ENCODE measurements at places on chromosomes 3 and 15.

- no peak for DNase-seq
These were observed 688.3 kb upstream of the LMCD1 start for GRCh38 chr3:7813365-7813764.

DNA sequence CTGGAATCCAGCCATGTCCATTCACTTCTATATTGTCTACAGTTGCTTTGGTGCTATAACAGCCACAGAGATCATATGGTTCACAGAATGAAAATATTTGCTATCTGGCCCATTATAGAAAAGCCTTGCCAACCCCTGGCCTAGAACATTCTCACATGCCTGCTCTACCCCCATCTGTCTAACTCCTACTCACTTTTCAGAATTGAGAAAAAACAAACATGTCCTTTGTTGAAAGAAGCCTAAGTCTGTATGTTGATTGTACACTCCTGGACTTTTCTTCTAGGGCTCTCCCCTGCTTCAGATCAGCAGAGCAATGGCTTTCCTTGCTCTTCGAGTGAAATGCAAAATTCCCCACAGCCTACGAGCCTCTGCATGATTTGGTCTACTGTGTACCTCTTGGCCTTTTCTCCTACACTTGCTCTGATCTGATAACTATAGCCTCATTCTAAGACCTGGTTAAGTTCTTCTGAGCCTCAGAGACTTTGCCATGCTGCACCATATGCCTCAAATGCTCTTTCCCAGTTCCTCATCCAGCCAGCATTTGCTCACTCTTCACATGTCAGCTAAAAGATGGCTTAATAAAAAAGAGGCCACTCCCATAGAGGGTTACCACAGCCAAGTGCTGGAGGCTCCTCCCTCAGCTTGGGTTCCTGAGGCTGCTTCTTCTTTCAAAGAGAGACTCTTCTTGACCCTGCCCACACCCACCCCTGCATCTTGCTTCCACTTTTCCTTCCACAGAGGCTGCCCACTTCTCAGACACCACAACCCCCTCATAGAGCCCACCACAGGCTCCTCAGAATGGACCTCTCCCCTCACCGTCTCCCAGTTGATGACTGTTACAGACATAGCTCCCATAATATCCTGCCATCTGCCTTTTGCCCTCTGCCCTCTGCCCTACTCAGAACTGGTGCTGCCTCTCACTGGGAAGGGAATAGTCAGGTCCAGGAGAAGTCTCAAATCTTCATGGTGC is 22.9 kb upstream of the DCLK3 start:
- no peak for DNase-seq

DNA sequence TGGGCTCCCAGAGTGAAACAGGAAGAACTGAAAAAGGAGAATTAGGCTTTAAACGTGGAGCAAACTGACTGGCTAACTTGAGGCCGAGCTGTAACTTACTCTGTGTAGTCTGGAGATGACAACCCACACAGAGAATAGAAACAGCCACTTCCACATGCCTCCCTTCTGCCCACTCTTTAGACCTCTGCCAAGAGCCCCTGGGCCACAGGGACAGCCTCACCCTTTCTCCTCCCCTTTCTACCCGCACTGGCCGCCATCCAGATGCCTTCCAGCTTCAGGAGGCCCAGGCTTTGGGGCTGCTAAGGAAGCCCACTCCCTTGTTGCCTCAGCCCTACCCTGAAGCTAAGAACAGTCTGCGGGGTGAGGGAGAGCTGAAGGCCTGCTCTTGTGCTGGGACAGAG is 6.8 kb downstream of the ARHGAP31 start:
- no peak for DNase-seq

DNA sequence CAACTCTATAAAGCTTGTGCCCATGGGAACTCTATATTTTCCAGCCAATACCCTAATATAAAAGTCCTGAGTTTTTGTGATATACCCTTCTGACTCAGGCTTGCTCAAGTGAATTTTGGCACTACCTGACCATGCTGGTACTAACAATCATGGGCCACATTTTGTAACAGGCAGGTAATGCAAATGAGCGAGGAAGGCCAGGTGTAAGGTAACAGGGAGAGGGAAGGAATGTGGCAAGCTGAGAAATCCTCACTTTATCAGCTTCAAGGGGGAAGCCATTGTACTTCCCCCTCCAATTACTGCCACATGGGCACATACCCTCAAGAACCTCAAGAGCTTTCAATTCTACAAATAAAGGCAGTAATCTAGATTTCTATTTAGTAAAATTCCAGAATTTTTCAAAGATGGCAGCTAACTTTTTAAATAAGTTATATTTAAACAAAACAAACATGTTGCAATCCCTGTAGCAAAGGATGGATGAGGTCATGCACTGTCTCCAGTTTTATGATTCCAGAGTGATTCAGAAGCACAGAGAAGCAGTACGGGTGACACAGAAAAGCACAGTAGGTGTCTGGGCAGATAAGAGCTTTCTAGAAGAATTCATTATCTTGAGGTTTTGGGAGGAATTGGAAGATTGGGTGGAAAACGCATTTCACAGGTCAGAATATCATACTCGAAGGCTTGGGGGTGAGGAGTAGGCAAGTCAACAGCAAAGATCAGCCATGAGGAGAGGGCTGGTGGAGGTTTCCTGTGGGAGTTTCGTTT is 87.6 kb downstream of the FOXP1 start:
- no peak for DNase-seq

DNA sequence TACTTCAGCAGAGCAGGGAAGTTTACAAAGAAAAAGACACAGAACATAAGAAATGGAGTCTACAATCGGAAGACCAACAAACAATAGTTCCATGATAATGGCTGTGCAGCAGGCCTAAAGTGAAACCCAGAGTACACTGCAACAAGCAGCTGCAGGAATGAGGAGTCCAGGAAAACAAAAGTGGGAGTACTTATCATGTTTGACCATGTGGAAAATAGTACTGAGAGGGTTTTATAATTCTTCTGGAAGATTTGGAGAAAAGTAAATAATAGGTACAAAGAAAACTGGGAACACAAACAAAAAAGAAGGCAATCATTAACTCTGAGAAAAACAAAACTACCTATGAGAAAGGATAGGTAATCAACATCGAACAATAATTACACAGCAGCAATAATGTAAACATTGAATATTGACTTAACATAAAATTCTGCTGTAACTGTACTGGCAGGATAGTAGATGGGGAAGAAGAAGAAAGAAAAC is 87.5 kb downstream of the NEK10 start:
- no peak for DNase-seq

DNA sequence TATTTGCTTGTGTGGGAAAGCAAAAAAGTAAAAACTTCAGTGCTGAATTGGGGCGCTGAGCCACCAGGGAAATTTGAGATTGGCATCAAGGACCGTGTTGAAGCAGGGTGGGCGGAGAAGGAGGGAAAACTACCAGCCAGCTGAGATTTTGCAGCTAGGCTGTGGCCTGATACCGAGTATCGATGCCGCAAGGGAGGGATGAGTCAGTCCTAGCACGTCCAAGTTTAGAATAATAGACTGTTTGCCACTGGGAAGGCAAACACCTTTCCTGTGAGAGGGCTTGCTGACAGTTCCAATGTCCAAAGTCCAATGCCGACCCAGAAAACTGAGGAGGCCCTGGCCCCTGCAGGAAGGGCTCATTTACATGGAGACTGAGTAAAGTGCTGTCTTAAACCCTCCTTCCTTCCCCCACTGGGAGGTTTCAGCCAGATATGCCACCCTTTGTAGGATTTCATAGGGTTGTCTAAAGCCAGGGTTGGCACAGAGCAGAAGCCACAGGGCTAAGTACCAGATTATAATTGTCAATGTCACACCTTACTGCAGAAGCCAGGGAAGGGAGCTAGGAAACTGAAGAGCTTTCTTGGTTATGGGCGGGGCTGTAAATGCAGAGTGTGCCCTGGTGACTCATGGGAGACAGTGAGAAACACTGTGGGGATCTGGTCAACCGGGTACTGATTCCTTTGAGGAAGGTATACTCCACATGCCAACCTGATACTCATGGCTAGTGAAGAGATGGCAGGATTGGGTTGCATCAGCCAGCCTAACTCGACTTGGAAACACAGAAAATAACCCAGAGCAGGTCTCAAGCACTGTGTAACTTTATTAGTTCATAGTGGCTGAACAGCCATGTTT is 28.4 kb upstream of the PIK3CB start:
- no peak for DNase-seq

DNA sequence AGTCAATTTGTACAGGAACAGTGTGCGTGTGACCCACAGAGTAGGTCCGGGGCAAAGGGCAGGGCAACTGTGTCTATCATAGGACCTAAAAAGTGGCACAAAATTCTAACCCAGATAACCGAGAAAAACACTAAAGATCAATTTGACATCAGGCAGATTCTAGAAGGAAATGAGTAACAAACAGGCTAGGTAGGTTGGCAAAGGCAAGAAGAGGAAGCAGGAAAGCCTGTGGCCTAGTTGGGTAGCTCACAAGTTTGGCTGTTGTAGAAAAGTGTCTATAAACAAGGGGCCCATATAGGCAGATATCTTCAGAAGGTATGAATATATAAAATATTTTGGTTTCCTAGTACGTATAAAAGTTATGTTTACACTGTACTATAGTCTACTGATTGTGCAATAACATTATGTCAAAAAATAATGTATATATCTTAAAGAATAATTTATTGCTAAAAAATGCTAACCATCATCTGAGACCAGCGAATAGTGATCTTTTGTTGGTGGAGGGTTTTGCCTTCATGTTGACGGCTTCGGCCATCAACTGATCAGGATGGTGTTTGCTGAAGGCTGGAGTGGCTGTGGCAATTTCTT is 13.3 kb upstream of the OR5K1 start:
- DNase-seq: no peak

GRCh38 chr3:87052499-87053260 is 61.7 kb upstream of the VGLL3 start:
- DNase-seq: no peak

- no peak for DNase-seq
These were observed 11.6 kb downstream of the GPR160 start for GRCh38 chr3:170049146-170050000.

- DNase-seq: peak; percentile 26
These were observed 326.6 kb downstream of the ARPP21 start for GRCh38 chr3:35965908-35966307.

- DNase-seq: no peak
These were observed 55.5 kb downstream of the DLG1 start for GRCh38 chr3:197242784-197243432.

DNA sequence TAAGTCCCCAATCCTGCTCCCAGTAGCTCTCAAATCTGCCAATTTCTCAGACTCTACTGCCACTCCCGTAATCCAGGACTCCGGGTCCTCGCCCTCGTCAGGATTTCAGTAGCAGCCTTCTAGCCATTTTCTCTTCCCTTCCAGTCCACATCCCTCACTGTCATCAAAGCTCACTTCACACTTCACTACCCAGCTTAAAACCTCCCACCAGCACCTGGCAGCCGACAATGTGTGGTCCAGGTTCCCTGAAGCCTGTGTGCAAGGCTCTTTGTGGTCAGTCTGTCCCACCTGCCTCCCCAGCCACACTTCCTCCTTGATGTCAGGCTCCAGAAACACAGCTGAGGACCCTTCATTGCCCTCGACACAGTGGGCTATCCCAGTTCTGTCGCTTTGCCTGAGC is 304.5 kb upstream of the ROPN1 start:
- DNase-seq: no peak

- DNase-seq: no peak
These were observed 18.6 kb upstream of the FSTL1 start for GRCh38 chr3:120469440-120469839.

- DNase-seq: no peak
These were observed 234.5 kb upstream of the ZBTB20 start for GRCh38 chr3:115381573-115381912.

DNA sequence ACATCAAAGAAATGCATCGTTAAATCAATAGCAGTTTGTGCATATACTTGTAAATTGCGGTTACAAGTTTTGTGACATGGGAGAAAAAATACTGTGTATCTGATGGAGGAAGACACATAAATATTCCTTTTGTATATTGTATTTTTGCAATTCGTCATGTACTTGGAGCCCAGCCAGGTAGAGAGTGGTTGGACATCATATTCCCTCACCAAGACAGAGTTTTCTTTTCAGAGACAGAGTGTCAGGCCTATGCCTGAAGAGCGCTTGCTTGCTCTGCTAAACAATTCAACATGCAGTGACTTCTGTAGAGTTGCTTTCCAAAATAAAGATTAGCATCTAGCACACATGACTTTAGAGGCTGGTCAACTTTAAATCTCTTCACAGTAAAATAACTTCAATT is 24.8 kb upstream of the MEIS2 start:
- no peak for DNase-seq

GRCh38 chr3:60839246-60839645 is 412.0 kb downstream of the FHIT start:
- no peak for DNase-seq

DNA sequence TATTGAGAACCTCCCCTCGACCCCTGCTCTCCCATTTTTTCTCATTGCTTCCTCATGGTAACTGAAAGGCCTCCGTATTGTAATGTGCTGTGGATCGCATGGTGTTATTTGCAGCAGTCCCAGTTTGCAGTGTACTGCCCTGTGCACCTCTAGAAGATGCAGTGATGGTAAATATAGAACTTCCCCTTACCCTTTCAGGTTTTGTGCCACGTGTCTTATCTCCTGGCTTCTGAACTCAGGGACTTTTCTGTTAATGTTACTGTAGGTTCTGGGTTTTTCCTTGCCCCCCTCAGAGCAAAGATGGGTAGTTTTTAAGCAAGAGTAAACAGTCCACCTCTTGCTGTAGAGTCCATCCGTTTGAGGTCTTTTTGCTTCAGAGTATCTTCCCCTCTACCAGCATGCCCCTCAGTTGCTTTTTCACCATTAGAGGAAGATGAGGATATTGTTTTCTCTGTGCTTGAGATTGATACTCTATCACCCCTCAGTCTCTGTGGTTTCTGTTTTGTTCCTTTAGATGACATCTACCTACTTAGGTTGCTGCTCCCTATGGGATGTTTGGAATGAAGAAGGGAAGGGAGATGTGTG is 22.4 kb downstream of the CHD2 start:
- DNase-seq: peak; percentile 71

DNA sequence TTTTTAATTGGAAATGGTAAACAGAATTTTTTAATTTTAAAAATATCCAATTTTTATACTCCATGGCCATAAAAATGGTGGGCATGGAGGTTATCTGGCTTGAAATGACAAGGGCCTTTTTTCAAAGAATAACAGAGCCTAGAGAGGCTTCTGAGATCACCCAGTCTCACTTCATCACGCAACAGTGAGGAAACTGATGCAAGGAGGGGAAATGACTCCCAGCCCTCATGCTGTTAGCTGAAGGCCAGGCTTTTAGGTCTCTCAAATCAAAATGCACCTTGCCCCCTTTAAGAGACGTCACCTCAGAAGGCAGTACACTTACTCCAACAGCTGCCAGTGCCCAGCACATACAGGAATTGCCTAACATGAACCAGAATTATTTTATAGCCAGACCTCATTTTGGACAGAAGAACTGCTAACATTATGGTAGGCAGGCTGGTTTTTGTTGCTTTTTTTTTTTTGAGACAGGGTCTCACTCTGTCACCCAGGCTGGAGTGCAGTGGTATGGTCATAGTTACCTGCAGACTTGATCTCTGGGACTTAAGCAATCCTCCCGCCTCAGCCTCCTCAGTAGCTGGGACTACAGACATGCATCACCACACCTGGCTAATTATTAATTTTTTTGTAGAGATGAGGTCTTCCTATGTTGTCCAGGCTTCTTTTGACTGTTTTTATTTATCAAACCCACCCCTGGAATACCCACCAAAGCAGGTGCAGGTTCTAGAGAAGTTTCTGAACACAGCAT is 9.1 kb downstream of the RAB43 start:
- DNase-seq: no peak

GRCh38 chr3:83033133-83033532 is 1271.7 kb upstream of the GBE1 start:
- DNase-seq: no peak

GRCh38 chr3:187828579-187829452 is 83.5 kb upstream of the BCL6 start:
- DNase-seq: no peak

All from B cell (primary cell).